Fibroblast of skin of scalp (primary cell): ENCODE measurements at places on chromosomes 16 and 17.

DNA sequence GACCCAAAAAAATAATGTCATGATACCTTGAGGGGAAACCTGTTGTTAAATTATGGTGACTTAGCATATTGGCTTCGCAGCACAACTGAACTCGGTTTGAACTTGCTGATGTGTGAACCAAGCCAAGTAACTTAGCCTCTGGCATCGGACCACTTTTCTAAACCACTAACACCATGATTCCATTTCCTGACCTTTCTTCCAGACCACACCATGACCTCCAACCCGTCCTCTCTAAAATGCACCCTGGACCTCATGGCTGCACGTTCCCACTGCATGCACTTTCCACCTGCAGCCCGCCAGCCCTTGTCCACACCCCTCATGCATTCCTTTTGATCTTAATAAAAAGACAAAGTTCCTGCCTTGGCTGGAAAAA, 29.3 kb downstream of the DYNLRB2 start:
- no peak for DNase-seq

DNA sequence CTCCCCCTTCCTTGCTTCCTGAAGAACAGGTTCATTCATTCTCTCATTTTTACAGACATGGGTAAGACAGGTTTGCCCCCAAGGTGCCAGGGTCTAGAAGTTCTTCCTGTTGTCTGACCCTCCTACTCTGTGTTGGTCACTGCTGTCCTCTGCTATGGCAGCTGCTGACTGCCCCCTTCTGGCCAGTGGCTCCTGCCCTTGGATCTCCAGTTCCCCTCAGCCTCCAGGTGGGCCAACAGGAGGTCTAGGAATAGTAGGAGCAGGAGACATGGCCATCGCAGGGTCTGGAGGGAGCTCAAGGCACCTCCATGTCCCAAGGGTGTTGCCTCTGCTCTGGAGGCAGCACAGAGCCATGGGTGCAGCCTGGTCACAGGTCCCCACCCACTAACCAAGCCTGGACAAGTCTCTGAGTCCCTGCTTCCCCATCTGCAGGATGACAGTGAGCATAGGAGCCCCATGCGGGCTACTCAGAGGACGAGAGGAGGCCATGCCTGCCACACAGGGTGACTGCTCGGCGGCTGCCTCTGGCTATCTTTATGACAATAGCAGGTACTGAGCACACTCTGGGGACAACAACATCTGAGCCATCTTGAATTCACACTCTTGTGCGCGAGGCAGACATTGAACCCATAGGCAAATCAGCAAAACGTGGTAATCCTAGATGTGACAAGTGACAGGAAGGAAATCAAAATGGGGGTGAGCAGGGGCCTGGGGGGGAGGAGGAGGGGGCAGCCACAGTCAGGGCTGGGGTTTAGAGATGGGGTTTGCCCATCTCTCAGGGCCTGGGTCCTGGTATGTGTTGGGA, 27.0 kb upstream of the NXPH3 start:
- peak; percentile 33 for DNase-seq

DNA sequence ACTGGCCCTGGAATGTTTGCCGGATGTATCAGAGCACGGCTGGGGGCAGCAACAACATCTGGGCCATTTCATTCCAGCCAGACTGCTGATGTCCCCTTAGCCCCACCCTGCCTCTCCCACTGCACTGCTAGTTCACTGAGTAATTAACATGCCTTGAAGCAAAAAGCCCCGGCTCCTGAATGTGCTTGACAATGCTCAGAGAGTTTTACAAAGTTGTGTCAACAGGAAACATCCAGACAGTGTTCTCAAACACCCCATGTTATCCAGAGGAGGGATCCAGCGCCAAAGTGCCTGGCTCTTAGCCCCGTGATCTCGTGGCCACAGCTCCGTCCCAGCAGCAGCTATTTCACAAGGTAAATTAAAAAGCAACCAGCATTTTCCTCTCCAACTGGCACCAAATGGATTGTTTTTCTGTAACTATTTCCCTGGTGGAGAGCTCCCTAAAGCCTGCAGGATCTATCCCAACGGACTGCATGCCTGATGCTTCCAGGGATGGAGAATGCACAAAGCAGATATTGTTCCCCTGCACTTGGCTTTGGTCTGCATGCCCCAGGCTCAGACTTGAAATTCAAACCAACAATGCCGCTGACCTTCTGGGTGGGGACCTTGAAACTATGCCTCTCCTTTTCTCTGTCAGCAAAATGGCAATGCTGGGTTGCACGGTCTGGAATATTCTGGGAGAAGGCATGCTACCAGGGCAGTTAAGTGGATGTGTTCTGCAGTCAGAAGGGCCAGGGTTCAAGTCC, 115.6 kb upstream of the CDH5 start:
- DNase-seq, result peak; percentile 92

DNA sequence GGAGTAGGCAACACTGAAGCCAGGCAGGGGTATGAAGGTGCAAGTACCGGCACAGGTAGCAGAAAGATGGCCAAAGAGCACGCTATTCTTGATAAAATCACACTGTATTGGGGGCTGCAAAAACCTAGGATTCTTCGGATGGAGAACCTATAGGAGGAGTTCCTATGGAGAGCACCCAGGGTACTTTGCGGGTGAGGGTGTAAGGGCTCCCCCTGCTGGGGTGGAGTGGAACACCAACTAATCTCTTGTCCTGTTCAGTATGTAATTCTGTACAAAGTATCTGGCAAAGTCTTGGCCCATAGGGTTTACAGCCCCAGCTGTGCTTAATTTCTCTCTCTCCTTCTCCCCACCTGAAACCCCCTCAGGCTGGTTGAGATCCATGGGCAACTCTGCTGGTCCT, 393.1 kb upstream of the ASIC2 start:
- DNase-seq, result no peak

- no peak for DNase-seq
Measured at GRCh38 chr16:5461574-5461973, 364.0 kb upstream of the EEF2KMT start.

DNA sequence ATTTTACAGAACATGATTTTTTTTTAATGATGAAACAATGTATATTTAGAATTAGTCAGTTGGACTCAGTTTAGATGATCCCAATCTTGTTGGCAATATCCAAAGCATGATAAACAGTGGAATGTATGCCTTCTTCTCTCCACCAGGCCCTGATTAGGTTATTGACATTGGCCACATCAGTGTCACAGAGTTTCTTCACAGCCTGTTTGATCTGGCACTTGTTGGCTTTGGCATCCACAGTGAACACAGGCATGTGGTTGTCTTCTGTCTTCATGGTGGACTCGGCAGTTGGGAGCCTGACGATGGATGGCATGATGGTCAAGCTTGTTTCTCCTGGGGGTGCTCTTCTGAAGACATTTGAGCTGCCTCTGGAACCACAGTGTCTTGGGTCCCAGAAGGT, 317.5 kb downstream of the PMP22 start:
- DNase-seq, result no peak

DNA sequence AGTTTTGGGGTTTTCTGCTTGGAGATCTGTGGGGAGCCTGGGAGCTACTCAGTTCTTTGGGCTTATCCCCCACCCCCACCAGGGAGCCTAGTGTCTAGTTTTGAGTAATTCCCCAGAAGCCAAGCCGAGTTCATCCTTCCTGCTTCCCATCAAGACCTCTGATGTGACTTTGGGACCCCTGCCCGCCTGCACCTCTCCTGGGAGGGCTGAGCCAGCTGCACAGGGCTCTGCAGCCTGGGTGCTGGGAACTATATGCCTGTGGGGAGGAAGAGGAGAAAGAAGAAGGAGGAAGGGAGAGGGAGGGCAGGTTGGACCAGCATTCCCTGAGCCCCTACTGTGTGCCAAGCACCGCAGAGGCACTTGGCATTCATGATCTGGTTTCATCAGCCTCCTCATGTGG, 178.9 kb downstream of the TMEM132E start:
- no peak for DNase-seq

- no peak for DNase-seq
Measured at GRCh38 chr16:88013766-88014251, 62.6 kb downstream of the BANP start.

DNA sequence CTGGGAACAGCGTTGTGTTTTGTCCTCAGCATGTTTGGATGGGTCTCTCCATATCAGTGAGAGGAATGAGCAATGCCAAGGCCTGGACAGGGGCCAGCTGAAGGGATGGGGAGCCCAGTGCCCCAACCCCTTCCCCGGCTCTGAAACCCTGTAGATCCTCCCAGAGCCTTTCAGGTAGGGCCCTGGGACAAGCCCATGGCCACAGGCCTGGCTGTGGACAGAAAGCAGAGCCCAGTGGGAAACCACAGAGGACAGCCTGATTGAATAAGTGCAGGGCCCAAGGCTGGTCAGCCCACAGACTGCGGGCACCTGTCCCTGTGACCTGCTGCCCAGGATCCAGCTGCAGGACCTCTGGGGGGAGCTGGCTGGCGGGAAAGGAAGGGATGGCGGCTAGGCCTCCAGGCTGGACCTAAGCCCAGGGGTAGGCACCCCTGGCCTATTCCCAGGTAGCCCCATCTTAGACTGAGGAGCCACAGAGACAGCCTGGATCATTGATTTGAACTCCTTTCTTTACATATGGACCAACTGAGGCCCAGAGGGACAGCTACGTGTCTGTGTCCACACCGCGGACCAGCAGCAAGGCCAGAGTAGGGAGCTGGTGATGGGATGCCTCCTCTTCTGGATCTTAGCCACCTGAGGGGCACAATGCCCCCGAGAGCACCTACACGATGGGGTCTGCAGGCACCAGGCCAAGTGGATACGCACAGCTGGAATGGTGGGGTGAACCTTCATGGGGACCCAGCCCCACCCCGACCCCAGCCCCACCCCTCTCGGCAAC, 1.3 kb downstream of the CCDC102A start:
- no peak for DNase-seq

DNA sequence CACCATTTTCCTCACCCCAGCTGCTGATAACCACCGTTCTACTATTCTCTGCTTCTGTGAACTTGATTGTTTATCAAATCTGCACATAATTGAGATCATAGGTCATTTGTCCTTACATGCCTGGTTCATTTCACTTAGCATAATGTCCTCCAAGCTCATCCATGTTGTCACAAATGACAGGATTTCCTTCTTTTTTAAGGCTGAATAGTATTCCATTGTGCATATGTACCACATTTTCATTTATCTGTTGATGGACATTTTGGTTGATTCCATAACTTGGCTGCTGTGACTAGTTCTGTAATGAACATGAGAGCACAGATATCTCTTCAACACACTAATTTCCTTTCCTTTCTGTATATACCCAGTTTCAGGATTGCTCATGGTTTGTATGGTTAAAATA, 225.3 kb upstream of the TBX2 start:
- no peak for DNase-seq

- no peak for DNase-seq
Measured at GRCh38 chr16:66605979-66606751, 1.7 kb downstream of the CMTM3 start.

DNA sequence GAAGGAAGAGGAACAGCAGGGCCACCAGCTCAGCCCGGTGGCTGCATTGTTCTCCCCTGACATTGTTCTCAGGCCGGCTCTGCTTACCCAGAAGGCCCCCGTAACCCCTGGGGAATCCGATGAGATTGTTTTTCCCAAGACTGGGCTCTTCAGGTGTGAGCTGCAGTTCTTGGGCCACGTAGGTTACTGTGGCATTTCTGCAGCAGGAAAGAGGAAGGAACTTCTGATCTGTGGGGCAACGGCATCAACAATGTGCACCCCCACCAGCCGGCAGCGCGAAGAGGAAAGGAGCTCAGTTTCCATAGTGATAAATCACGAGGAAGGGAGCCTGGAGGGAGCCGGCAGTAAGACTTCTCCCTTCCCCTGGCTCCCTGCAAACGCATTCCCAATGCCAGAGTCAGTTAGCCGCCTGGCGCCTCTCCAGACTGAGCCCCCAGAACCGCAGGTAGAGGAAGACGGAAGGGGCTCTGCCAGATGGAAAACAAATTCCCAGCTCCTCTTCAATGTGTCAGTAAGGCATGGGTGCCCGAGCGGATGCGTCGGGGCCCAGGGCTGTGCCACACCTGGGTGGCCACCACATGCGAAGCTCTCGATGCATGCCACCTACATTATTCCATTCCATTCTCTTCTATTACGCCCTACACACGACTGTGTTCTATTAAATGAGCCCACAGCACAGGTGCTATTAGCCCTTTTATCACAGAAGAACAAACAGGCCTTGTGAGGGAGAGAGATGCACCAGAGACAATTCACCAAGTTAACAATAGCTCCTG, 21.5 kb upstream of the PECAM1 start:
- DNase-seq, result peak; percentile 21

GRCh38 chr16:56331399-56331798, 93.9 kb downstream of the AMFR start:
- no peak for DNase-seq

DNA sequence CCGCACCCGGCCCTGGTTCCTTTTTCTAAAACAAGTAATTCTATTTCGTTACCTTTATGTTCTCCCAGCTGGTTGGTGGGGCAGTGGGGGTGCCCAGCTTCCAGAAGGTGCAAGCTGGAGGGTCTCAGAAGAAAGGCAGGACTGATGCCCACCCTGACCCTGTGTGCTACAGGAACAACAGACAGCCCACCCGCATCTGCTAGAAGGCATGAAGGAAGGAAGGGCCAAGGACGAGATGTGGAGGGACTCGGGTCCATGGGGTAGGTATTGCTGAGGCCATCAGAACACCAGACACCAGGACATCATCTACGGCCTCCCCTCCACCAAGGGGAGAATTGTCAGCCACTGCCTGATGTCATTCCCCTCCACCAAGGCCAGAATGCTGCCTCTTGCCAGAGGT, 6.4 kb upstream of the CYTH1 start:
- no peak for DNase-seq

GRCh38 chr17:59409336-59410048, 78.0 kb downstream of the YPEL2 start:
- DNase-seq, result no peak

GRCh38 chr17:81630274-81630673, 6.6 kb downstream of the NPLOC4 start:
- DNase-seq, result no peak

- peak; percentile 31 for DNase-seq
Measured at GRCh38 chr17:61400066-61400716, 548 bp downstream of the TBX2 start.
